Ovary (tissue), 10 donors: ENCODE measurements at places on chromosomes 7 and 10. TPM values are rescaled to one million over a fixed set of nuclear protein-coding genes. Genes with fewer than 3 reads are reported as not detected.

MGMT gene
- total RNA-seq: 14.7 TPM

VWA2 gene
- total RNA-seq: 1.5 TPM

PRLHR gene
- 0.20 TPM for total RNA-seq

ZNF775 gene
- 13.9 TPM for total RNA-seq

DNA sequence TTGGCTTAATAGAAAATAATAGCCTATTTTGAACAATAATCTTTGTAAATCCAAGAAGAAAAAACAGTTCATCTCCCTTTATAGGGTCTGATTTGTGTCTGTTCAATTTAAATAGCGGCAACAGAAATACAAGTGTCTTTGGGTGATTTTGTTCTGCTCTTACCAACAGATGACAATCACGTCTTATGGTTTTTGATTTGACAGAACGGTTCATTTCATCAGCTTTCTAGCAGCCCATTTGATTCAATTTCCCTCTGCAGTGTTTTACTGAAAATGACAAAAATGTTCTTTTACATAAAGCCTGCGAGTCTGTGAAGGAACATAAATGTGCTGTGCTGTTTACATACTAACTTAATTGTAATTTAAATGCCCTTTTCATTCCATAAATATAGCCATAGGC is 180.5 kb downstream of the MGMT start:
- DNase-seq: no peak

- DNase-seq: no peak
Measured at GRCh38 chr10:34746094-34746493, 69.0 kb downstream of the PARD3 start.

DNA sequence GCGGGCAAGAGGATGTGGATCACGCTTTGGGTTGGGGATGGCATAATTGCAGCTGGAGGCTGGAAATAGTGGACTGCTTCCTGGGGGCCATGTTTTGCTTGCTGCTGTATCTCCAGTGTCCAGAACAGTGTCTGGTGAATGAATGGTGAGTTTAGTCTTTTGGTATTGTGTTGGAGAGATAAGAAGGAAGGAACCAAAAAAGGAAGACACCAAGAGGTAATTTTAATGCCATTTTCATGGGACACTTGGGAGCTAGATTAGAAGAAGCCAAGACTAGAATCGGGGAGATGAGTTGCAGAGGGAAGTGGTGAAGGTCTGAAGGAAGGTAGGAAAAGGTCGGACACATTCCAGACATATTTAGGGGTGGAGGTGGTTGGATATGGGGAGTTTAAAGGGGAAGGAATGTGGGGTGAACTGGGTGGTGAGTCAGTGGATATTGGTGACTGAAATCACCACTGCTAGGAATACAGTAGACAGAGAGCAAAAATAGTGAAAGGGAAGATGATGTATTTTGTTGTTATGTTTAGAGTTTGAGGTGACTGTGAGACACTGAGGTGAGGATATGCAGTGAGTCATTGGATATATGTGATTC is 76.7 kb downstream of the CCNY start:
- DNase-seq: no peak

DNA sequence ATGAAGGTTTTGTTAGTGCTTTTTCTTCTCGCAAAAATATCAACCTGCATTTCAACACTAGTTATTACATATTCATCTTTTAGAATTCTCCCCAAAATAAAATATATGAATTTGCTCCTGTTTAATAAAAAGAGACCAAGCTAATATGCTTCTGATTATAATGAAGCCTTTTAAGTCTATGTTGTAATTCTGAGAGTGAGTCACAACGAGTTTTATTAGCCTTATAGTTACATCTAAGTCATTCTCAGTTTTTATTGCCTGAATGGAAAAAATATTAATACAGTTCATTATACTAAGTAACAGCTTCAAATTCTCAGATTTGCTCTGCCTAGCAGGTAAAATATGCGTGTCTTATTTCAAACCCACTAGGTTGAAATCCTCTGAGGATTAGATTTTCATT is 152.4 kb upstream of the CELF2 start:
- DNase-seq: no peak

GRCh38 chr10:58757352-58758065 is 244.8 kb downstream of the BICC1 start:
- DNase-seq: no peak

DNA sequence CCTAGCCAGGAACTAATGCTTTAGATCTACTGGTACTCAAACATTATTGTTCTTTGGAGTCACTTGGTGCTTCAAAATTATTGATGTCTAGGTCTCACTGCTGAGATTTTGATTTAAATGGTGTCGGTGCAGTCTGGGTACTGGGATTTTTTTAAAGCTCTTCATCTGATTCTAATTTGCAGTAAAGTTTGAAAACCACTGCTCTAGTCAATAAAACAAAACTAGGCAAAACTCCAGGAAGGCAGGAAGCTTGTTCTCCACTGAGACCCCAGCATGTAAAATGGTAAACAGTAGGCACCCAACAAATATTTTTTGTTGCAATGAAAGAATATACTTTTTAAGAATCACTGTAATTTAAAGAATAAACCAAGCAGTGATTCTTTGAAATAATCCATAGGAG is 49.7 kb downstream of the ADD3 start:
- no peak for DNase-seq

- no peak for DNase-seq
Measured at GRCh38 chr10:121436630-121437341, 161.5 kb downstream of the FGFR2 start.

DNA sequence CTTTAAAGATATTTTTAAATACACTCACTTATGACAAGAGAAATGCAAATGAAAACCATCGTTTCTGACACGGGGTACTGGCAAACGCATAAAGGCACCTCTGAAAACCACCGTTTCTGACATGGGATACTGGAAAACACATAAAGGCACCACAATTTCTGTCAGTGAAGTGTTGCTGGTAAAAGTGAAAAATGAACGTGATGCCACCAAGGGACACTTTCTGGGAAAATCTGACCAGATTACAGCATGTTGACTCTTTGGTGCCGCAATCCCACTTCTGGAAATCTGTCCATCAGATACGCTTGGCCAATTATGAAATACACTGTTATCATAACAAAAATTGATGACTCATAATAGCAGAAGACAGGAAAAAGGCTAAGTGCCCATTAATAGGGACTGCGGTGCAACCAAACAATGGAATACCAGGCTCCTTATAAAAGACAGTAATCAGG is 131.7 kb downstream of the ZMYND11 start:
- DNase-seq: no peak

- DNase-seq: no peak
Measured at GRCh38 chr10:127735723-127736221, 1.2 kb upstream of the FOXI2 start.

- DNase-seq: no peak
Measured at GRCh38 chr7:129008645-129009414, 46.1 kb downstream of the TNPO3 start.

DNA sequence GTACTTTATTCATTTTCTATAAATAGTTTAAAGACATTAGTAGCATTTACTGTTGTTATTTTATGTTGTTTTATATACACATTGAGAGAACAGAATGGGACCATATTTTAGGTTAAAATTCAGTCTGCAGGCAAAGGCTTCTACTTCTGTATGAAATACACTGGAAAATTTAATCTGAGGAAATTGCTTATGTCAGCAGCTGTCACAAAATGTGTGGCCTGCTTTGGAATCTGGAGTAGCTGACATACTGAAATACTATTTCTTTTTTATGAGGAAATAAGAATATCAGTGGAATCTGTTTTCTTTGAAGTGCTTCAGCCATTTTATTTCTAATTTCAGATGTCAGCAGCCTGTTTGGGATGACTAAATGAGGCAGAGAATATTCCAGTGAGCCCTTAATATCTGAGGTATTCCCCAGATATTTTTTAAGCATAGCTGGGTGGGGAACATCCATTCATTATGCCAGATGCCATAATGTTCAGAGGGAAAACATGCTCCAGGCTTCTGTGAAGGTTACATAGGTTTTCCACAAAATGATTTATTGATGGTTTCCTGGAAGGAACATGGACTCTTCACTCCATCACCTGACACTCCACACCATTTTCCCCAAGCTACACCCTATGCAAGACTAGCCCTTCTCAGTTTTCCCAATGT is 267.1 kb downstream of the ARL4A start:
- DNase-seq: no peak

DNA sequence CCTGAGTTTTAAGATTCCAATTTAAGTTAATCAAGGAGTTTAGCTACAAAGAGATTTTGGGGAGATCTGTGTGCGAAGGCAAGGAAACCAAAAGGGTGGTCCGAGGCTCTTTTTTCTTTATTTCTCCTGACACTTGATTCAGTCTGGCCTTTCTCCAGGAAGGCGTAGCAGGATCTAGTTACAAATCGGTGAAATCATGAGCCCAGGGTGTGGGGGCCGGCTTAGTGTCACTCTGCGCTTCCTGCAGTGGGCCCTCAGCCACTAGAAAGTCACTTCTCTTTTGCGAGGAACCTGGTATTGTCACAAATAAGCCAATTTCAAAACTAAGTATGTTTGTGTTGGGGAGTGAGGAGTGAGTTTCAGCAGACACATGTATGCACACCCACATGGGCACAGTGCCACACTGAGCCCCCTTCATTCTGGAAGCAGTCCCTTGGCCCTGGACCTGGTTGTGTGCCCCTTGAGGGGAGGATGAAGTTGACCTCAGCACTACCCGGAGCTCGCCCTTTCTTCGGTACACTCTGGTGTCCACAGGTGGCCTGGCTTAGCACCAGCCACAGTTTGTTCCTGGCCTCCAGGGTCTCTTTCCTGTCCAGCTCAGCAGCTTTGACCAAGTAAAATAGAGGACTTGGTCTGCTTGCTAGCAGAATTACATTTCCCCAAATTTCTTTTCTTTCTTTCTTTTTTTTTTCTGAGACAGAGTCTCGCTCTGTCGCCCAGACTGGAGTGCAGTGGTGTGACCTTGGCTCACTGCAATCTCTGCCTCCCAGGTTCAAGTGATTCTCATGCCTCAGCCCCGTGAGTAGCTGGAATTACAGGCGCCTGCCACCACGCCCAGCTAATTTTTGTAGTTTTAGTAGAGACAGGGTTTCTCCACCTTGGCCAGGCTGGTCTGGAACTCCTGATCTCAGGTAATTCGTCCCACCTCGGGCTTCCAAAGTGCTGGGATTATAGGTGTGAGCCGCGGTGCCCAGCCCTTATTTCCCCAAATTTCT is 84.0 kb upstream of the BTBD16 start:
- DNase-seq: no peak

GRCh38 chr7:25360451-25360850 is 132.2 kb upstream of the NPVF start:
- DNase-seq: no peak
